ENCODE measurements at places on chromosomes 16 and 17.

- DNase-seq: no peak
Measured at GRCh38 chr16:57167953-57168352, 17.9 kb downstream of the PSME3IP1 start.

DNA sequence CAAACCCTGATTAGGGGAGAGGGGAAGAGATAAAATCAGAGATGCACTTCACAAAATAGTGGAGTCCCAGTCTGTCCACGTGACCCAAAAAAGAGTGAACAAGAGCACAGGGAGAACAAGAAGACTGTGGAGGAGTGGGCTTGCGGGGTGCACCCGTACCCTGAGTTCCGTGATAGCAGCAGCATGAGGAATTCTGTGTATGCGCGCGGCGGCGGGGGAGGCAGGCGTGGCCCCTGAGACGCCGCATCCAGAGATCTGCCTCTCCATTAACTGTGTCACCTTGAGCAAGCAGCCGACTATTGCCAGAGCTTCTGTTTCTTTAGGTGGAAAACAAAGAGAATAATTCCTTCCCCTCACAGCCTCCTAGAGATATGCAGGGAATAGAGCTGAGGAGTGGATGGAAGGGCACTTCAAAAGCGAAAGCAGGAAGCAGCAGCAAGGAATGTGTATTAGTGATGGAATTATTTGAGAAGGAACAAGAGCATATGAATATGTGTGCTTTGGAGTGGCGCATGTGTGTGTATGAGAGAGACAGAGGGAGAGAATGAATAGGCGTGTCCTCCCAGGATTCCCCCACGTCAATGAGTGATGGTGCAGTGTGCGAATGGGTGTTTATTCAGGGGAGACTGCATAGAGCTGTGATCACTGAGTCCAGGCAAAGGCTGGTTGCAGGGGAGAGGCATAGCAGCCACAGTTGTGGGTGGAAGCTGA lies 10.4 kb upstream of the SOX9 start:
- no peak for DNase-seq

DNA sequence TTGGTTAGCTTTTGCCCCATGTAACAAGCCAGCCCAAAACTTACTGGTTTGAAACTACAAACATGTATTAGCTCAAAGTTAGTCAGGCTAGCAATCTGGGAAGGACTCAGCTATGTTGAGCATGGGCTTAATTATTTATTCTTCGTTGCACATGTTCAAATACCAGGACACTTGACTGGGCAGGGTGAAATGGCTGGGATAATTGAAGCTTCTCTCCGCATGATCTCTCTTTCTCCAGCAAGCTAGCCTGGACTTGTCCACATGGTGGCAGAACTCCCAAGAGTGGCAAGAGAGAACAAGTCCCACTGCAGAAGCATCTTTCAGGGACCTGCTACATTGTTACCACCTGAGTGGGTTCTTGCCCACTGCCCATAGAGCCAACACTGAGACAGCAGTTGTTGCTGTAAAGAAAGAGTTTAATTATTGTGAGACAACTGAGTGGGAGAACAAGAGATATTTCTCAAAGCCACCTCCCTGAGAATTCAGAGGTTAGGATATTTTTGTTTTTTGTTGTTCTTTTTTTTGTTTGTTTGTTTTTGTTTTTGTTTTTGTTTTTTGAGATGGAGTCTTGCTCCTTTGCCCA lies 16.8 kb upstream of the ATF7IP2 start:
- DNase-seq: no peak

GRCh38 chr16:67657017-67657608 lies 2.9 kb downstream of the ACD start:
- no peak for DNase-seq

DNA sequence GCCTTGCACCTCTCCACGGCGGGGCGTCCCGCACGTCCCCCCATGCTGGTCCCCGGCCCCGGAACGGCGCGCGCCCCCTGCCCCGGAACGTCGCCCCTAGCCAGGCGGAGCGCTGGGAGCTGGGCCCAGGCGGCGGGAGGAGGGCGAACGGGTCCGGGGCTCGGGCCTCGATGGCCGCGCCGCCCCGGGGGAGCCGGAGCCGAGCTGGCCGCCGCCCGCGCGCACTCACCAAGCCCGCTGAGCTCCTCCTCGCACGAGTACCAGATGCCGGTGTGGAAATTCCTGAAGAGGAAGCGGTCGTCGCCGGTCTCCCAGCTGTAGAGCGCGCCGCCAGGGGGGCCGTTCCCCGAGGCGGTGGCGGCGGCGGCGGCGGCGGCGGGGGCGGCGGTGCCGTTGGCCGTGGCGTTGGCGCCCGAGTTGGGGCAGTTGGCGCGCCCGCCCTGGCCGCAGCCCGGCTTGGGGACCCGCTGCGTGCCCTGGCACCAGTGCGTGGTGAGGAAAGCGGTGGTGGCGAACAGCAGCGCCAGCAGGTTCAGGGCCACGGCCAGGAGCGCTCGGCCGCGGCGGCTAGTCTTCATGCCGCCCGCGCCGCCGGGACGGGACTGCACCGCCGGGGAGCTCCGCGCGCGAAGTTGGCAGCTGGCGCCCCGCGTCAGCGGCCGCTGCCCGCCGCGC lies 530 bp downstream of the GSG1L start:
- DNase-seq: no peak

DNA sequence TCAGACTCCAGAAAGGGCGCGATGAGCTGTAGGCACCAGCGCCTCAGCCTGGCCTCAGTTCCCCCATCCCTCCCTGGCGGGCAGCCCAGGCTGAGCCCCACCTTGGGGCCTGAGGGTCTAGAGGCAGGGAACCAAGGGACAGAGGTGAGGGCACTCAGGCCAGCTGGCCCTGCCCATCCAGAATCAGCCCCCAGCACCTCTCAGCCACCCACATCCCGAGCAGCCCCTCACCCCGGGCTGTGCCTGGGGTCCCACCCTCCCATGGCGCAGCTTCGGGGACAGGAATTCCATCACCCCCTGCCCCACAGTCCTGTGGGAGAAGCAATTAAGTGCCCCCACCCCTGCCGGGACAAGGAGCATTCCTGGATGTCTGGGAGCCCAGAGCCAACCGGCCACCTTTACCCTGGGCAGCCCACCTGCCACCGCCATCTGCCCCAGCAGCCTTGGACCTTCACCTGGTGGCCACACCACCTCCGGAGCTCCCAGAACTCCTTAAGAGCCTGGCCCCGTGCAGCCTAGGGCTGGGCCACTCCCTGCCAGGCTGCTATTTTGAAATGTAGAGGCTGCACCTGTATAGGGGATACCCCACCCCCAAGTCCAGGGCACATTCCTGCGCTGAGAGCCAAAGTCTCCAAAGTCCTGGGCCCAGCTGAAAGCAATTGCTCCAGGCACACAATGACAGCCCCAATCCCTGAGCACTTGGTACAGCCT lies 33.7 kb upstream of the PVALEF start:
- no peak for DNase-seq

GRCh38 chr17:64964796-64965195 lies 45.5 kb upstream of the LRRC37A3 start:
- DNase-seq: no peak

DNA sequence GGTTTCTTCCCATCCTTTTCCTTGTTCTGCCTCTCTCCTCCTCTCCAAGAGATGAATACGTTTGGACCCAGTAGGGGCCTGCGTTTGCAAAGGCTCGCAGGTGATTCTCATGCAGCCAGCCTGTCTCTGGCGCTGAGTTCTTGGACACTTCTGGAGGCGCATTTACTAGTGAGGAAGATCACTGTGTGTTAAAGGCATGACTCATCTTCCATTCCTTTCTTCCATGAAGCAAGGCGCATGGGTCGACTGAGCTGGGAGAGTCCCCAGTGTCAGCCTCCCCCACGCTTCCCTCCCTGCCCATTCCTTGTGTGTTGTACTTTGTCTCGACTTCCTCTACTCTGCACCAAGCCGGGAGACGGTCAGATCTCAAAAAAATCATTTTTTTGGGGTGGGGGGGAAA lies 159.9 kb upstream of the EEF2KMT start:
- no peak for DNase-seq

GRCh38 chr16:29156511-29156910 lies 171.7 kb downstream of the LAT start:
- DNase-seq: no peak

Measured in stimulated activated naive CD8-positive, alpha-beta T cell treated with anti-CD3 and anti-CD28 coated beads, Interleukin-15, amount 100 ng/mL, for 72 hours (primary cell).